Activated T-helper 1 cell treated with anti-CD3 and anti-CD28 coated beads, Interleukin-2, amount 50 U/mL, for 16 hours (primary cell): ENCODE measurements at places on chromosomes 3 and 15.

GRCh38 chr15:47987908-47988532 is 132.8 kb upstream of the SLC24A5 start:
- no peak for DNase-seq

DNA sequence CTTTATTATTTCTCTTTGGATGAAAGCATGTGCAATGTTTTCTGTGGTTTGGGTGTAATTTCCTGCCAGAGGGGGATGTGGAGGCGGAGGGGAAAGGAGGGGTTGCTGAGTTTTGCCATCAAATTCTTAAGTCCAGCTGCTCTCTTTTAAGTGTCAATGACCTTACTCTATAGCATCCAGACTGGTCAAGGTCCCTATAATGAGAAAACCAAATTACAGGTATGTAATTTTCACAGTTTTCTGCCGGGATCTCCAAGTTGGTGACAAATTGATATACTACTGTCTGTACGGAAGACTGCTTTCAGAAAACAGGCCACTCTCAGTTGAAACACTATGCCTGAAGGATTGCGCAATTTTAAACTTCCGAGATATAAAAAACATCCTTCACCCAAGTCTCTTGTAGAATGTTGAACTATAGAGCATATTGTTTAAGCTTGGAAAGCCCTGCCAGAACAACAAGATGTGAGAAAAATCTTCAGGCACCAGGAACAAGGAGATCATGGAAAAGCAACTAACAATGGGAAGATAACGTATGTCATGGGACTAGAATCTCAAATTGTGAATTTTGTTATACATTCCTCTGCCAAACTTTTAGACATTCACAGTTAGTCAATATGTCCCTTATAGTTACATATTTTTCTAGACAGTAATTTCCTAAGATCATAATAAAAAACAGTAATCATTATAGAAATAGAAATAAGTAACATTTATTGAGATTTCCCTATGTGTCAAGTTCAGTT is 300.7 kb upstream of the SATB1 start:
- peak; percentile 12 for DNase-seq

DNA sequence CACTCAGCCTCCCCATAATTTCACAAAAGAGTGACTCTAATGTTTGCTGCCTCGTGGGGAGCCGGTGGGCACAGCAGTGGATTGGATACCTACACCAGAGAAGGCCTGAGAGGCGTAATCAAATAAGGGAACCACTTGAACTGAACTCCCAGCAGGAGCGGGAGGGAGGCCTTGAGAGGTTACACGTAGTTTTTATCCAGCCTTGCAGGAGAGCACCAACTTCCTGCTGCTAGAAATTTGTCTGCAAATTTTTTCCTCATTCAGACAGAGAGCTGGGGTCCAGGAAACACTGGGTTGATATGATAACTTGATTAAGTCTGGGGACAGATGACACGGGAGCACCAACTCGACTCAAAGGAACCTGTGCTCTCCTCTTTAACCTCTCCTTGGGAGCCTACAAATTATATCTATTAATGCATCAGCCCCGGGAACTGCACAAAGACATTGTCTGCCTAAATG is 69.8 kb downstream of the HES1 start:
- DNase-seq = no peak

DNA sequence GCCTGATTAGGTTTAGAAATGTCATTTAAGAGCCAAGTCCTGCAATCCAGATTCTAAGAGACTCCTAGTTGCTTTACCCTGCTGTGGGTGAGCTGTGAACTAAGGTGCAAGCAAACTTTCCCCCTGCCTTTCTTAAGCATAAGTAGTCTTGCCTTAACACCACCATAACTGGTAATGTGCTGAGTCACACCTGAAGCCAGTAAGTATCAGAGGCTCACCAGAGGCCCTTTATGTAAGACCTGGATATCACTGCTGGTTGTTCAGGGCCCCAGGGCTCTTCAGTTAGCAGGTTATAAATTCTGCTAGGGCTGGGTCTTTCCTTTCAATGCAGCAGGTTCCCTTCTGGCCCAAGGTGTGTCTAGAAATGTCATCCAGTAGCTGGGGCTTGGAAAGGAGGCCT is 509.9 kb downstream of the VGLL3 start:
- DNase-seq = no peak

- no peak for DNase-seq
Measured at GRCh38 chr3:101261506-101261905, 58.9 kb downstream of the IMPG2 start.

DNA sequence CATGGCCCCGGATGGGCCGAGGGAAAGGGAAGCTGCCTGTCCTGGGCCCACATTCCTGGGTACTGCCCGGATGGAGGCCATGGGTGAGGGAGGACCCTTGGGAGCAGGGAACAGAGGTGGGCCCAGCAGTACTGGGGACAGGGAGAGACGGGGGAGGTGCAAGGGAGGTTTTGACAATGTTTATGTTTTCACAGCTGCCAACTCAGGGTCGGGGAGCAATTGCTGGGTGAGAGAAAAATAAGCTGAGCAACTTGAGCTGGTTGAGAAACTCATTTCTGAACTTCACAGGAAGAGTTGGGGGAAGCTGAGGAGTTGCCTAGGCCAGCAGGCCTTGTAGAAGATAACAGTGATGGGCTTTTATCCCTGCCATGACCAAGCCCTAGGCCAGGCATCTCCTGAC is 11.1 kb upstream of the TSPAN3 start:
- no peak for DNase-seq

DNA sequence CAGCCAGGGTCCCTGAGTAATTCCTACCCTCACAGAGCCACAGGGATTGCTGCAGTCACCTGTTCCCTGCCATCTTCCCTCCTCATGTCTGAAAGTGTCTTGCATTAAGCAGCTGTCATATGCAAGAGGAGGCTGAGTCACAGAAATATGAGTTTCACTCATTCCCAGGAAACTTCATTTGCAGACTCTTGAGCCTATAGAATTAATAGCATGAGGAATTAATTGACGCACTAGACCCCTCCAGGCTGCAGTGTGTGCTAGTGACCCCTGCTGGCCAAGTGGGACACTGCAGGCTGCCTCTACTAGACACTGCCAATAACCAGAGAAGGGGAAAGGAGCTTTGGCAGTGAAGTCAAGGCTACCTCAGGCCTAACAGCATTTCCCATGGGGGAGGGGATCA is 50.6 kb upstream of the SLC6A1 start:
- DNase-seq = no peak

- no peak for DNase-seq
Measured at GRCh38 chr3:108486941-108487340, 23.5 kb downstream of the MYH15 start.

- no peak for DNase-seq
Measured at GRCh38 chr15:85129881-85130280, 148.2 kb downstream of the PDE8A start.

DNA sequence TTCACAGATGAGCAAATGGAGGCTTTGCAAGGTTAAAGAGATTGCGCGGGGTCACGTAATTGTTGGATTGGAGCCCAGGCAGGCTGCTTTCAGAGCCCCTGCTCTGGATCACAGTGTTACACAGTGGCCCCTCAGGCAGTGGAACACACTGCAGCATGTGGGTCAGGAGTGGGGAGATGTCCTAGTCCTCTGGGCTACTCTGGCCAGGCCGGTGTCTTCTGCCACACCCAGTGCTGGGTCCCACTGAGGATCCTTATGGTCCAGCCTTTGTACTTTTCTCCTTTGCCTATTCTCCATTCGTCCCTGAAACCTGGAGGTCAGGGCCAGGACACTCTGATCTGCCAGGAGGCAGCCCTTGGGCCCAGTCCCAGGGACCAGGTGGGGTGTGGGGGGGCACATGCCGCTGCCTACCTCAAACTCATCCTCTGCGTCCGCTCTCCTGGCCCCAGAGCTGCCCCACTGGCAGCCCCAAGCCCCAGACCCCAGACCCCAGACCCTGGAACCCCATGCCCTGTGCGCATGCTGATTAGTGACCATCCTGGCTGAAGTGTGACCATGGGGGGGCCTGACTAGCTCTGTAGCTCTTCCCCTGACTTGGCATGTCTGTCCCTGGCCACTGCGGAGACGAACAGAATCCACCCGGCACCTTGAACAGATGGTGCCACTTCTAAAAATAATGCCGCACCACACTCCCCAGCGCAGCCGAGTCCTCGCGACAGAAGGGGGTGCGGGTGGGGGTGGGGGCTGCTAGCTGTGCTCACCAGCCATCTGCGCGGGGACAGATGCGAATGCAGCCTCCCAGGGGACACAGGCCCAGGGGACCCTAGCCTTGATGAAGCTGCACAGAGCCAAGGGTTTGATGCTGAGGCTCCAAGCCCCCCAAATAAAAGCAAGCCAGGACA is 41.6 kb downstream of the ATP2B2 start:
- no peak for DNase-seq

DNA sequence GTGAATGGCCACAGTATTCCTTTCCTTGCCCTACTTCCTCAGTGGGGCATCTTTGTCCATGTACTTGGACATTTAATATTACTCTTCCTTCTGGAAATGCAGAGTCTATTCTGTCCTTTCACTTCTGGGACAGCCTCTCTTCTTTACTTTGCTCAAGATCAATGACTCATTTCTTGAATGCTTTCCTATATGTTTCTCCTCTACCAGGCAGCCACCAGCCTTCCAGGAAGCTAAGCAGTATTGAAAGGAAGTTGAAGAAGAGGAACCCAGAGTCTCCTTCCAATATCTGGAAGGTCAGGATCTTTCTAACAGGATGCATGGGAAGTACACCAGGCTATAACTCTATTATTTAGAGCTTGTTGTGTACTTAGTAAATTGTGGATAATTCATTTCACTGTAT is 182.8 kb downstream of the CD47 start:
- no peak for DNase-seq

DNA sequence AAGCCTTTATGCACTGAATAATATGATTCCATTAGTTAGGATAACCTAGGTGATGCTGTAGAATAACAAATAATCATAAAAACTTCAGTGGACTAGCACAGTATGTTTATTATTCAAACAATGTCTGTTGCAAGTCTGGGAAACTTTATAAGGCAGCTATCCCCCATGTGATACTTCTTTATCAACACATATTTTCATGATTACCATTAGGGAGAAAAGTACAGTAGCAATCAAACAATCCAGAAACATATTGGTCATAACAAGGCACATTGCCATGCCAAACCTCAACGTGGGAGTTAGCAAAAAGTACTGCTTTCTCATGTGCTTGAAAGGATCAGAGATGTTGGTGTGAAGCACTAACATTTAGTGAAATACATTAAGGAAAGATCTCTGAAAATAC is 35.5 kb downstream of the EOMES start:
- DNase-seq = no peak

GRCh38 chr3:134606033-134607025 is 44.5 kb downstream of the KY start:
- DNase-seq = no peak

GRCh38 chr3:11307830-11308432 is 35.7 kb downstream of the ATG7 start:
- no peak for DNase-seq

DNA sequence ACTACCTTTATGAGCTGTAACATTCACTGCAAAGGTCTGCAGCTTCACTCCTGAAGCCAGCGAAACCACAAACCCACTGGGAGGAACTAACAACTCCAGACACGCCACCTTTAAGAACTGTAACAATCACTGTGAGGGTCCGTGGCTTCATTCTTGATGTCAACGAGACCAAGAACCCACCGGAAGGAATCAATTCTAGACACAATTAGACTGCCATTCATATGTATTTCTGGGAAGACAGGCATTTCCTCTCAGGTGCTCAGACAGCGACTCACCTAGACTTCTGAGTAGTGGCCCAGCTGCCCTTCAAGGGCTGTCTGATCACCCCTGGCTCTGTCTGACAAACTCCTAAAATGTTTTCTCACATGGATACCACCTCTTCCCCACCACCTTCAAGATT is 506.8 kb downstream of the PDCD6IP start:
- no peak for DNase-seq

- no peak for DNase-seq
Measured at GRCh38 chr3:188170461-188171459, 16.8 kb downstream of the LPP start.

DNA sequence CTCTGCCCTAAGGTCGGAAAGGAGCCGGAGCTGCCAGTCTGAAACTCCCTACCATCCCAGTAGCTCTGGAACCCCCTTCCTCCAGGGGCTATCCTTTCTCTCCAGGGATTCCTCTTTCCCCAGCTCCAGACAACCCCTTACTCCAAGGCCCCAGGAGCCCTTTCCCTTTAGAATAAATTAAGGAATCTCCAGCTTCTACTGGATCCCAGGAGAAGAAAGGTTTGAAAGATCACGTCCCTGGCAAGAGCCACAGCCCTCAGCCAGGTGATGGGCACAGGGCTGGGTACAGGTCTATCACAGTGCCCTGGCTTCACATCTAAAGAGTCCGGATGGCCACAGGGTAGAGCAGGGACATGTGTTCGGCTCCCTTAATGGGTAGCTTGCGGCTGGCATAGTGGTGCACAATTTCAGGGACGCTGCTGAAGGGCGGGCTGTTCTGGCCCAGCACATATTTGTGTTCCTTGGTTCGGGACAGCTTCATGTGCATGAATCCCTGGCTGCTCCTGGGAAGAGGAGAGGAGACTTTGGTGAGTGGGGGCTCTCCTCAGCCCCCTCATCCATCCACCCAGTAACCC is 20.0 kb downstream of the SHF start:
- no peak for DNase-seq

GRCh38 chr3:70003119-70003518 is 3.6 kb downstream of the SAMMSON start:
- DNase-seq = no peak

DNA sequence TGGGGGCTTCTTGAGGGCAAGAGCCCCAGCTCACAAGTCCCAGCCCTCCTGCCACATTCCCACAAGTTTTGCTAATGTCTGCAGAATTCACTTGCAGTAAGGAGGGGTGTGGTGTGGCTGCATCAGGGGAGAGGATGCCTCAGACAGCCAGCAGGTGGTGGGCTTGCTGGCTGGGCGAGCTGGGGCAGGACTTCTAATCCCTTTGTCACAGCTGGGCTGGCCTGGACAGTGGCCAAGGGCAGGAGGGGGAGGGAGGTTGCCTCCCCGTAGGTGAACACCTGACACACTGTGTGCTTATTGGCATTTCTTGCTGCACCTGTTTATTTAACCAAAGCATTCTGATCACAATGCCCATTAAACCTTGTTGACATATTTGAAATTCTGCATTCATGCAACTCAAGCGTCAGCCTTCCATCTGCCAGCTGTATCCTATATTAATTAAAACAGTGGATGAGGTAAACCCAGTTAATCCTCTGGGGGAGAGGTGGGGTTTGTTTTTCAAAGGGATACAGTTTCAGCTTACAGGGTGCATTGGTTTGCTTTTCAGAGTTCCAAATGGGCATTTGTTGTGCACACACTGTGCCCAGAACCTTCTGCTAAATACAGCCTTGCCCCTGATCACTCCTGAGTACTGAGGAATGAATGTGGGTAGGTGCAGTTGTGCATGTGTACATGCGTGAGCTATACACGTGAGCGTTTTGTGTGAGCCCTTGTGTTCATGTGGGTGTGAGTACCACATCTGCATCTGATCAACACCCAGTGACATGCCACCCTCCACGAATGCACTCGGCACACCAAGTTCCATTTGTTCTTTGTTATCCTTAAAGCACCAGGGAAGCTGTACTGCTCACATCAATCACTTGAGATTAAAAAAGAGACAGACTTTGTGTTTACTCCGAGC is 268.7 kb downstream of the XXYLT1 start:
- DNase-seq = no peak

- DNase-seq = no peak
Measured at GRCh38 chr15:66394472-66394871, 7.8 kb downstream of the MAP2K1 start.
